ENCODE measurements at places on chromosomes 3 and 15.

GRCh38 chr3:17852217-17852616, 109.8 kb upstream of the TBC1D5 start:
- no peak for DNase-seq

GRCh38 chr3:89533275-89533674, 425.9 kb downstream of the EPHA3 start:
- DNase-seq: no peak

DNA sequence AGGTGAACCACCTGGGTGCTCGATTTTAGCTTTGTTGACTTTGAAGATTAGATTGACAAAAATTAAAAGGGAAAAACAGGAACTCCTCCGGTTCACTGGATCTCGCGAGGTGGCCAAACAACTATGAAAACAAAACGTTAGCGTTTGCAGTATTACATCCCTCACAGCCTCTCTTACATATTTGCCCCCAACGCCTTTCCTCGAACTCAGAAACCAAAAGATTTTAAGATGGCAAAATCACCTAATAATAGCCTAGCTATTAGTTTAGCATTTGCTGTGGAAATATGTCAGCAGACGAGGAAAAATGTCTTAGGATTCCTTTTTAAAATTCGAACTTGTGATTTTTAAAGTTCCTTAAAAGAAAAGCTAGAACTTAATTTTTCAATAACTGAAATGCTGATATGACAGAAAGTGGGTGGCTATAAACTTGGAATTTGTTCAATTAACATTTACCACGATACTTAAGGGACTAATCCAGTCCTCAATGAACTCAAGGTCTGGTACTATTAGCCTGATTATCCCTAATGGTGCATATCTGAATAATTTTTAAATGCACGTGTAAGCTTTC, 491 bp upstream of the SENP7 start:
- DNase-seq: no peak

- no peak for DNase-seq
Observed at GRCh38 chr15:71054286-71054952, 60.9 kb upstream of the THSD4 start.
